ENCODE measurements at places on chromosomes 4 and X. TPM values are rescaled to one million over a fixed set of nuclear protein-coding genes. Genes with fewer than 3 reads are reported as not detected.
A peak's percentile ranks its signal among the peaks of the same experiment; 100 is the strongest.

DNA sequence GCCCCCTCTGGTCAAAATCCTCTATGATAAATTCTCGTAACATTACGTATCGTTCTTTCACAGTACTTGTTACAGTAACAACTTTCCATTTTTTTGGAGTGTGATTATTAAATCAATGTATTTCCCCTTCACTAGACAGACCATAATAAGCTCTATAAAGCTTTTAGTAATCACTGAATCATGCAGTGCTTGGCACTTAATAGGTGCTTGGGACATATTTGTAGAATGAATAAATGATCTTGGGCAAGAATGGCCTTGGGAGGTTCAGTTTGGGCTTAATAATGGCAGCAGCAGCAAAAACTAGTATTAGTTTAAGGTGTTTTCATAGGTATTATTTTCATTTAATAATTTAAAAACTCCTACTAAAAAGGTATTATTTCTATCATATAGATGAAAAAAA, 33.4 kb upstream of the SFRP2 start:
- no peak for DNase-seq

GRCh38 chr4:69831646-69832325, 28.2 kb downstream of the SULT1E1 start:
- DNase-seq = no peak

Gene CCDC110
- total RNA-seq = not detected

Gene TBCK
- 46.5 TPM for total RNA-seq

- DNase-seq = no peak
Observed at GRCh38 chrX:141791856-141792255, 46.3 kb upstream of the MAGEC3 start.

- no peak for DNase-seq
Observed at GRCh38 chr4:159071969-159072765, 30.7 kb upstream of the RAPGEF2 start.

Gene CLDN34
- not detected for total RNA-seq

DNA sequence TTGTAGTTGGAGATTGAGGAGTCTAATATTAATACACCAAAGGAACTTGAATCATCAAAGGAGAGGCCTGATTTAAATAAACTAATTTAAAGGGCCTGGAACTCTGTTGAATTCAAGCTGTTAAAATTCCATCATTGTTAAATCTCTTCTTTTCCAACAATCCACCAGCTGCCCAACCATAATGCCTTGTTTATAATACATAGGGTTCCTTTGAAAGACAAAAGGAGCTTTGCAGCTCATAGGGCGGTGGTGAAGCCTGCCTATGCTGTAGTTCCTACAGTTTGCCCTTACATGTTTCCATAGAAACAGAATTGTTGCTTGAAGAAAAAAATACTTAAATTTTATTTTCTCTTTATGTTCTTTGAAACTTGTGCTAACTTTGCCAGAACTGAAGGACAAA, 102.8 kb downstream of the GLUD2 start:
- no peak for DNase-seq

Gene MGST2
- 12.2 TPM for total RNA-seq

GRCh38 chr4:27714073-27714472, 853.4 kb downstream of the STIM2 start:
- no peak for DNase-seq

- DNase-seq = no peak
Observed at GRCh38 chr4:181863856-181864255, 379.3 kb upstream of the TENM3 start.

Gene MAGEB18
- not detected for total RNA-seq

GRCh38 chr4:110071466-110071865, 126.9 kb downstream of the ELOVL6 start:
- no peak for DNase-seq

- no peak for DNase-seq
Observed at GRCh38 chr4:44872246-44872645, 145.9 kb upstream of the GNPDA2 start.

GRCh38 chr4:102449751-102450352, 51.3 kb upstream of the NFKB1 start:
- DNase-seq = no peak

DNA sequence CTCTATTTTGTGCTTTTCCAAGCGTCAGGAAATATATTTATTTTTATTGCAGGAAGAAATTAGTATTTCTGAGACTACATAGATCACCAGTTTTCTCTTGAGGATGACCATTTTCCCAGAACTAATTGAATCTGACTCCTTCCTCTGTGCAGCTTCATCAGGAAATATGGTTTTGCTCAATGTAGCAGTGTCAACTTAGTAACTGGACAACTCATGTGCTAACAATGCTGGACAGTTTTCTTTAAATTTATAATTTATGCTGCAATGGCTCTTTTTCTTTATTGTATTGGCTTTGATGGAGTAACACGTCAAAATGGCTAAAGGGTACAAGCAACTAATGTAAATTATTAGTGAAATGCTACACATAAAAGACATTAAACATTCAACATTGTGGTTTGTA, 531.5 kb downstream of the ANKRD50 start:
- no peak for DNase-seq

Gene BTK
- 6.0 TPM for total RNA-seq

DNA sequence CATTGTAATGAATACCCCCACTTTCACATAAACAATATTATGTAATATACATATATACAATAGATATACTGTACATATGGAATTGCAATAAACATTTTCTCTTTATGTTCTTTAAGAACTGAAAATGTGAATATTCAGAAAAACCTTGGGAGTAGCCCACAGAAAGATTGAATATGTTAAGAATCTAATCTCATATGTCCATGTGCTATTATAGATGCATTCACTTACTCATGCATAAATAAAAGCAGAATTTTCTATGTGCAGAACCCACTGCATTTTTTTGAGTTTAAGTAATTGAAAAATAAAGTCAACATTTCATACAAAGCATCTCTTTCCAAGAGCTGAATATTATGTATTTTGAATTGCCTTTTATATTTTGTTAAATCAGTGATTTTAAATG, 902.3 kb downstream of the PCDH19 start:
- no peak for DNase-seq

DNA sequence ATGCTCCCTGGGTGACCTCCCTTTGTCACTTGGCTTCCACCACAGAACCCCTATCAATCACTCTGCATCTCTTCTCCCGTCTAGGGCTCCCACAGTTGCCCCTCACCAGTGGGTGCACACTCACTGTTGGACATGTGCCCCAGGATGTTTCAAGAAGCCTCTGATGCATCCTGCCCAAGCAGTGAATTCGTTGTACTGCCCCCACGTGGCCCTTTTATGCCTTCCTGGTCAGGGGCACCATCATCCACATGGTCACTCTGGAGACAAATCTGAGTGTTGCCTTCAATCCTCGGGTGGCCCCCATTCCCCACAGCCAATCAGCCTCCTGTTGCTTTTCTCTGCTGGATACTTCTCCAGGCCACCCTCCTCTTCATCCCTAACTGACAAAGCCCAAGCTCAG, 12.2 kb downstream of the ITIH6 start:
- no peak for DNase-seq

DNA sequence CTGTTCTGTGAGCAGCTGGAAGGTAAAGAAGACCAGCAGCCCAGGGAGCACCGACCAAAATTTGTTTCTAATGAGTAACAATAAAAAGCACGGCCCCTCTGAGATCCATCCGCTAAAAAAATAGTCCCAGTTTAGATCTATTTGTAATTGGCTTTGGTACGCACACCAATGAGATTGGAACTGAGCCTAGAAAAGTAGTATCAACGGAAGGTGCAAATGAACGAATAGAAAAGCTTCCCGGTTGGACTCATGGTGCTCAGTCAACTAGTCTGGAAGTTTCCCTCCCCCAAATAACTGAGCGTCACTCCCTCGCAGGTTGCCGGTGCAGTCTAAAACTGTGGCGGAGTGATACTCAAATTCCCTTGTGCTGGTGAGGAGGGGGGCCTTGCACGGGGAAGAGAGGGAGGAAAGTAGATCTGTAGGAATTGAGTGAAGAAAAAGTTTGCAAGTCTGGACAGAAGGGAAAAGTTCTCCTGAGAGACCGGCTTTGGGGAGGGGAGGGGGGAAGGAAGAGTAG, at the start of gene COL4A5:
TSS of gene COL4A5 (plus strand) at position 413 of the 517 bp plus-strand sequence. CDS start 288 bp downstream, outside the sequence.
- DNase-seq = peak; percentile 4

Gene PDE6B
- 1.3 TPM for total RNA-seq
